ENCODE measurements at places on chromosomes 16 and 17. TPM values are rescaled to one million over a fixed set of nuclear protein-coding genes. Genes with fewer than 3 reads are reported as not detected.

The CBFA2T3 gene
- 0.34 TPM for total RNA-seq

The MYH8 gene
- total RNA-seq, result not detected

The FAM171A2 gene
- 0.78 TPM for total RNA-seq

The CCL17 gene
- total RNA-seq, result 2.9 TPM

The SLC5A2 gene
- total RNA-seq, result not detected

The SLFN14 gene
- 0.11 TPM for total RNA-seq

The FOXN1 gene
- total RNA-seq, result not detected

The TEKT1 gene
- not detected for total RNA-seq

The CA7 gene
- total RNA-seq, result not detected

The PRR15L gene
- not detected for total RNA-seq

The TVP23A gene
- total RNA-seq, result not detected

The SPIRE2 gene
- total RNA-seq, result 0.29 TPM

The C16orf87 gene
- total RNA-seq, result 14.7 TPM

The CUEDC1 gene
- 0.40 TPM for total RNA-seq

The CDC42EP4 gene
- total RNA-seq, result 1.1 TPM

The PLCG2 gene
- 12.7 TPM for total RNA-seq

The CNTNAP1 gene
- 0.13 TPM for total RNA-seq

The NPIPB9 gene
- total RNA-seq, result 3.8 TPM

The NOG gene
- total RNA-seq, result 23.5 TPM

Measured in activated CD8-positive, alpha-beta T cell treated with anti-CD3 and anti-CD28 coated beads for 36 hours (primary cell).